ENCODE measurements at places on chromosomes 1 and 21.

- DNase-seq, result peak; percentile 30
These were observed 83.9 kb downstream of the ST6GALNAC5 start for GRCh38 chr1:76951153-76951552.

- DNase-seq, result no peak
These were observed 1.2 kb upstream of the CENPS start for GRCh38 chr1:10428984-10429383.

DNA sequence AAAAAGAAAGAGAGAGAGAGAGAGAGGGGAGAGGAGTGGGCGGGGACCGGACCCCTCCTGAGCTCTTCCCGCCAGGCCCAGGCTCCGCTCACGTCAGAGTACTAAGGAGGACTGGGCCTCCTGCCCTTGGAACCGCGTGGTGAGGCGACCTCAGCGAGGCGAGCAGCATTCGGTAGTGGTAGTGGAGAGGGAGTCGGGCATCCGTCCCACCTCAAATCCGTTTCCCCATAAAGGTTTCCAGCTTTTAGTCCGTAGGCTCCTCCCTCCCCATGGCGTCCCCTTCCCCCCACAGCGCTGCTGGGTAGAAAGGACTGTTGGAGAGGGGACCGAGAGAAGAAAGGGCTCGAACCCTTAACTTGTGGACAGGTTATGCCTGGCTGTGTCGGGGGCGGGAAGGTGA lies 124.4 kb upstream of the BARHL2 start:
- DNase-seq, result no peak

DNA sequence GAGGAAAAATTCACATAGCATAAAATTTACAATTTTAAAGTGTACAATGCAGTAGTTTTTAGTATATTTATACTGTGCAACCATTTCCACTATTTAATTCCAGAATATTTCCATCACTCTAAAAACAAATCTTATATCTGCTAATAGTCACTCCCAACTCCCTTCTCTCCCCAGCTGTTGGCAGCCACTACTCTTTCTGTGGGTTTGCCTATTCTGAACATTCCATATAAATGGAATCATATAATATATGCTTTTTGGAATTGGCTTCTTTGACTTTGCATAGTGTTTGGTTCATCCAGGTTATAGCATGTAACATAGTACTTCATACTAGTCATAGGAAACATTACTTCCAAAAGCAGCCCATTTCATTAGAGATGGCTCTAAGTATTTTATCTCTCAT lies 25.0 kb upstream of the TMEM39B start:
- DNase-seq, result no peak

DNA sequence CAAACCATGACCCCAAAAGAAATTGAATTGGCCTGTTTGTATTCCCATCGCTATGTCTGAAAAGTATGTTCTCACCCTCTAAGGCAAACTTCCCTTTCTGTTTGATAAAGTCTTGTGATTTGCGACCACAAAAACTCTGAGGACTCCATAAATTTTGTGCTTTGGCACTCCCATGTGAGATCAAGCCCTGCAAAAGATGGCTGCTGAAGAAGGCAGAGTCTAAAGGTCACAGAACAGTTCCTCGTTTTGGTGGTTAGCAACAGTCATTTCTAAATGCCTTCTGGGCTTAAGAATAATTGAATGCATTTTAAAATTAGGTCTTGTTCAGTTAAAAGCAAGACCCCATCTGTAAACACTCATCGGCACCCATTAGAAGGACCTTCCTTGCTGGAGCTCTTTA lies 441.6 kb downstream of the OMA1 start:
- DNase-seq, result no peak

- DNase-seq, result peak; percentile 52
These were observed 33.6 kb downstream of the ACOT11 start for GRCh38 chr1:54581621-54582035.

DNA sequence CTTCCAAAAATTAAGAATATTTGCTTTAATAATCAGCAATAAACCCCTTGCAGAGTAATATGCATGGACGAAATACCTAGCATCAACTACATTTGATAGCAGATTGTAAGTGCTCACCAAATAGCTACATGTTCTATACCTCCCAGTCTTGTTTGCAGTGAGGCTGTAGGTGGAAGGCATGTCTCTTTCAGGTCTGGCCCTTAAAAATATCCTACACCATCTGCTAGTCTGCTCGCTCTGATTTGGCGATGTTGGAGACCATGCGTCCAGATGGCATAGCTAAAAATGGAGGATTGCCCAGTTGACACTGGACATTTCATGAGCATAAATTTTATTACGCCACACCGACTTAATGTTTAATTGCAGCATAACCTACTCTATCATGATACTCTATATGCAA lies 47.1 kb downstream of the SSX2IP start:
- DNase-seq, result no peak

- DNase-seq, result no peak
These were observed 32.4 kb downstream of the GNB1 start for GRCh38 chr1:1858382-1859086.

- DNase-seq, result no peak
These were observed 3.8 kb downstream of the SMIM1 start for GRCh38 chr1:3776231-3776961.

DNA sequence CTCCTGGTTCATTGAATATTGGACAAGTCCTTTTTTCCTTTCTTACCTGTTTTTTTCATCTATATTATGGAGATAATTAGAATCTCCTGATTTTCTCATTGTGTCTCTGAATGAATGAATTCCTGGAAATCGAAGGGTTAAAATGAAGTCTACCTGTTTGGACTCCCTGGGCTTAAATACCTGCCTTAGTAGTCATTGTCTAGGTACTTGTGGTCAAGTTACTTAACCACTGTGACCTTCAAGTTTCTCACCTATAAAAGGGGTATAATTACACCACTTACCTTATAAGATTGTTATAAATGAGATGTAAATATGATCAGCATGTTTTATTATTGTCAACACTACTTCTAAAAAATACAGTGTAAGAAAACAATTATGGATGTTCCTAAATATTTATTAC lies 9.0 kb upstream of the TBX19 start:
- DNase-seq, result no peak

GRCh38 chr1:41041614-41042270 lies 20.2 kb upstream of the SLFNL1 start:
- DNase-seq, result no peak
